AML-193 (cell line): ENCODE measurements at places on chromosomes 1 and 21.
A peak's percentile ranks its signal among the peaks of the same experiment; 100 is the strongest.

DNA sequence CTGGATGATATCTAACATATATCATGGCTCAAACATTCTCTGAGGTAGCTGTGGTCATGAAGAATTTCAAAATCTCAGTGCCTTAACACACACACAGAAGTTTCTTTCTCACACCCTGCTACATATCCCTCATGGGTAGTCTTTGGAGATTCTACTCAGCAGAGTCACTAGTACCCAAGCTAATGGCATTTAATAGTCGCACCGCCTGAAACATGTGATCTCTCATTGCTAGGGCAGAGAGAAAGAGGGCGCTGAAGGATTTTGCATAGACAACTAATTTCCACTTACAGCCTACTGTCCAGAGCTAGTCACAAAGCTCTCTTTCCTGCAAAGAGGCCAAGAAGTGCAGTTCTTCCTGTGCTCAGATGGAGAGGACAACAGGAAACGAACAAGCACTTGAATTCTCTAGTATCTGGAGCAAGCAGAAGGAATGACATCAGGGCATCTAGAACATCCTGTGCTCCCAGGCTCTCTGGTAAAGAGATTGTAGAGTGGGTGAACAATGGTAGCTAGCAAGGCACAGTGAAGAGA lies 183.4 kb upstream of the PTBP2 start:
- peak; percentile 1 for DNase-seq

DNA sequence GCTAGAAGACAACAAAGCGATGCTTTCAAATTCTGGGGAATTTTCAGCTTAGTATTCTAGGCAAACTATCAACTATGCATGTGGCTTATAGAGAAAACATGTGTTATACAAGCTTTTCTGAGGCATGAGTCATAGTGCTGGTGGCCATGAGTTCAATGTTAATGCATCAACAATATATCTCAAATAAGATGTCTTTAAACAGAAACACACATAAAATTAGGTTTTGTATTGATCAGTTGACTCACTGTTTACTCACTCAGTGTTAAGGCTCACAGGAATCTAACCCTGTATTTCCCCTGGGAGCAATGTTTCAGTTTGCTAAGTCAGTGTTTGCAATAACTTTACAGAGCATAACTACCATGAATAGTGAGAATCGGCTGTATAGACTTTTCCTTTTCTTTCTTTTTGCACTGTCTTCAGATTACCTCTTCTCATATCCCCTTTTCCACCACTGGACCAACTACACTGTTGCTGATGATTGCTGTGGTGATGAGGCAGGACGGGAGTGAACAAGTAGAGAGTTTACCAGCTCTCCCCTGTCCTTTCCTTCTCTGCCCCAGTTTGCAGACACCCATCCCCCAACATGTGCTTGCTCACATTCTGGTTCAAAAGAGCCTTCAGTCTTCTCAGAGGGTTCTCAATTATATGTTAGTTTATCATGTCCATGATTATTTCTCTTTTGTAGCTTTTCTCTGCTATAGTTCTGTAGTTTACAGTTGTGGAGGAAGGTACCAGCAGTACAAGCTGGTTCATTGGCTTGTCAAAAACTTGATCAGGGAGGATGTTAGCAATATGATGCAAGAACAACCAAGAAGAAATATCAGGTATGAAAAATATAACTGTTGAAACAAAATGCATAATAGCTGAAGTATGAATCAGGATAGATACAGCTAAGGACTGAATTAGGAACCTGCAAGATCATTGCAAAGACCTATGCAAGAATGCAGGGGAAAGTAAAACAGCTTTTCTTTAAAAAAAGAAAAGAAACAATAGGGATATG lies 23.9 kb downstream of the CD2 start:
- DNase-seq = no peak

DNA sequence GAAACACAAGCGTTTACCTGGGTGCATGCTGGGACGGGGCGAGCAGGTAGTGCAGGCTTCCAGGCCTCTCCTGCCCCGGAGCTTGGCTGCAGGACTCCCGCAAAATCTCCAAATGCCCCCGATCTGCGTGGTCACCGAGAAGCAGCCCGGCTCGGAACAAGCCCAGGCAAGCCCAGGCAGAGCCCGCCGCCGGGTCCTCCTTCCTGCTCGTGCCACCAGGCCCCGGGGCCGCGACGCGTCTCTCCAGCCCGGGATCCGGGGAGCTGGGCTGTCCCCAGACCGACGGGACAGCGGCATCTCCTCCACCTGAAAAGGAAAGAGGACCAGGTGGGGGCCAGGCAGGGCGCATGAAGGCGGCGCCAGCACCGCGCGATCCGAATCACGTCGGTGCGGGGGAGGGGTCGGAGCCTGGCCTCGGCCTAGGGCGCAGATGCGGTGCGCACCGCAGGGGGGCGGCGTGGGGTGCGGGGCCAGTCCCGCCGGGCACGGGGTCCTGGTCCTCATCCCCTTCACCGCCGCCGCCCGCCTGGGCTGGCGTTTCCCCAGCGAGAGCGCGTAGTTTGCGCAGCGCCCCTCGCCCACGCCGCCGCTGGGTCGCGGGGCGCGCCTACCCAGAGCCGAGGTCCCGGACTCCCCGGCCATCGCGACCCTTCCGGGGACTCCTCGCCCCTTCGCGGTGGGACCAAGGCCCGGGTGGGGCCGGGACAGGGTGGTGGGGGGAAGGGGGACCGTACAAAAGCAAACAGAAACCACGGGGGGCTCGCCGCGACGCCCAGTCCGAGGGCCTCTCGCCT lies 52.4 kb upstream of the H6PD start:
- DNase-seq = no peak

- no peak for DNase-seq
These were observed 36.1 kb upstream of the ST6GALNAC3 start for GRCh38 chr1:76038287-76039004.

GRCh38 chr1:16720351-16721223 lies 19.7 kb upstream of the RNU1-4 start:
- no peak for DNase-seq

DNA sequence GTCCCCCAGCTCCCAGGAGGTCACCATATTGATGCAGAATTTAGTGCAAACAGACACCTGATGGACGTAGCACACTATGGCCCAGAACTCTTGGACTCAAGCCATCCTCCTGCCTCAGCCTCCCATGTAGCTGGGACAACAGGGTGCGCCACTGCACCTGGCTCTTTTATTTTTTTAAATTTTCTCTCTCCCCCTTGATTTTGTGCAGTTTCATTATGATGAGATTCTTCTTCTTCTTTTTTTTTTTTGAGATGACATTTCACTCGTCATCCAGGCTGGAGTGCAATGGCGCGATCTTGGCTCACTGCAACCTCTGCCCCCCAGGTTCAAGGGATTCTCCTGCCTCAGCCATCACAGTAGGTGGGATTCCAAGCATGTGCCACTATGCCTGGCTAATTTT lies 63.8 kb downstream of the RPS6KA1 start:
- DNase-seq = no peak

GRCh38 chr1:40748841-40749718 lies 34.5 kb upstream of the KCNQ4 start:
- DNase-seq = no peak

DNA sequence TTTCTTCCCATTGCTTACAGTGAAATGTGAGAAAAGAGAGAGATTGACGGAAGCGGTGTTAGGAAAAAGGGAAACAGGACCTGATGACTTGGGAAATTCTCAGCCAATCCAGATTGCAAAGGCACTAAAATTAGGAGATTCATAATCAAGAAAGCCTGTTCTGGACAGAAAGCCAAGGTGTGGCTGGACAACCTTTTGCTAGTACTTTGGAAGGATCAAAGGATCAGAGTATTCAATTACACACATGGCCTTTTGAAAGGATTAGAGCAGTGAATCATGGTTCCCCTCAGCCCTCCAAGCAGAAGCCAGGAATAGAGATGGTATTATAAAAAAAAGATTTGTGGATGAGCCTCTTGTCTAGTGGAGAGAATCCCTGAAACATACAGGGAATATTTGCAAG lies 669.8 kb upstream of the ADAMTS5 start:
- DNase-seq = no peak

DNA sequence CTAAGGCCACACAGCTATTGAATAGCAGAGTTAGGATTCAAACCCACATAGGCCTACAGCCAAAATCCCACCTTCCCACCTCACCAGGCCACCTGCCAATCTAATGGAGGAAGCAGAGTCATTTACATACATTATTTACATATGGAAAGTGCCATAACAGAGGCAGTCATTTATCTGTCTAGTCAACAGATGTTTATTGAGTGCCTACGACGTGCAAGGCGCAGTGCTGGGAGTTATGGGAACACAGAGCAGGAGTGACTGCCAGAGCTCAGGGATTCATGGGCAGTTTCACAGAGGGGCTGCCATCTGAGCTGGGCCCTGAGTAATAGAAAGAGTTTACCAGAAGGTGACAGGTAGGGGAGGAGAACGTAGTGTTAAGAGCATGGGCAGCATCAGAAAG lies 10.3 kb upstream of the PADI6 start:
- DNase-seq = no peak

DNA sequence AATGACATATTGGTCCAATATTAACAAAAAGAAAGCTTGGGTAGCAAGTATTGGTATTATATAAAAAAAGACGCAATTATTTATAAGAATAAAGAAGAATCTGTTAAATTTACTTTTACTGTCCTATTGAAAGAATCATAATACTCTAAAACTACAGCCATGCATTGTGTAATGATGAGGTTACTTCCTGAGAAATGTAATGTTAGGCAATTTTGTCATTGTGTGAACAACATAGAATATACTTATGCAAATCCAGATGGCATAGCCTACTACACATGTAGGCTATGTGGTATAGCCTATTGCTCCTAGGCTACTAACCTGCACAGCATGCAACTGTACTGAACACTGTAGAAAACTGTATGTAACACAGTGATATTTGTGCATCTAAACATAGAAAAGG lies 121.2 kb upstream of the PTGFR start:
- DNase-seq = no peak

DNA sequence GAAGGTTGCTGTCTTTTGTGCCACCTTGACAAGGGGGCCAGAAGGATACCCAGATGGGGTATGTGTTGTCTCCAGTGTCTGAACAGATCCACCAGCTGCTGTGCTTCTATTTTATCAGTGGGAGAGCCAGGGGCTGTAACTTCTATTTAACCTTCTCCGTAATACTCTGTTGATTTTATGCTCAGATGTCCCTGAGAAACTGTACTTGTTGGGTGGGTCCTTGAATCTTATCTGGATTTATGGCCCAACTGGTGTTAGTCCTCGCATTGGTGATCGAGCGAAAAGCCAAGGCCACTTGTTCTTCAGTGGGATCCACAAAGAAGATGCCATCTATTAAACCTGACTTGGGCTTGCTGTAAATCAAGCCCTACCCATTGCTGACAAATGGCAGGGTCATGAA lies 56.4 kb downstream of the ST6GALNAC3 start:
- DNase-seq = no peak

DNA sequence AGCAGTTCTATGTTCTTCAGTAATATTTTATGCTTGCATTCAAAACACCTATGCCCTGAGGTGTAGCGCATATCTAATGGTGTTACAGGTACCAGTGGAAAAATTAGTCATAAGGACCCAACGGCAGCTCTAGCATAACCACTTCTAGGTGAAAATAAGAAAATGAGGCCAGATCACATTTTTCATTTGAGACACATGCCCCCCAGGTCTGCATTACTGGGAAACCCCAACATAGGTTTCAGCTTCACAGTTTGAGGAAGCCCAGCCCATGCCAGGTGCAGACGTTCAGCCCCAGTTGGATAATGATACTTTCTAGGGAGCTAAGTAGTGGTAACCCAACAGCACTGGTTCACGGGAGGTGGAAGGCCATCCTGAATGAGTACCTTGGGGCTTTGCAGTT lies 129.8 kb downstream of the CNIH3 start:
- no peak for DNase-seq

GRCh38 chr1:210777914-210778313 lies 356.0 kb downstream of the KCNH1 start:
- DNase-seq = no peak

GRCh38 chr1:224264321-224264720 lies 65.7 kb downstream of the NVL start:
- no peak for DNase-seq

- no peak for DNase-seq
These were observed 17.4 kb downstream of the TMCC2 start for GRCh38 chr1:205245096-205245495.

DNA sequence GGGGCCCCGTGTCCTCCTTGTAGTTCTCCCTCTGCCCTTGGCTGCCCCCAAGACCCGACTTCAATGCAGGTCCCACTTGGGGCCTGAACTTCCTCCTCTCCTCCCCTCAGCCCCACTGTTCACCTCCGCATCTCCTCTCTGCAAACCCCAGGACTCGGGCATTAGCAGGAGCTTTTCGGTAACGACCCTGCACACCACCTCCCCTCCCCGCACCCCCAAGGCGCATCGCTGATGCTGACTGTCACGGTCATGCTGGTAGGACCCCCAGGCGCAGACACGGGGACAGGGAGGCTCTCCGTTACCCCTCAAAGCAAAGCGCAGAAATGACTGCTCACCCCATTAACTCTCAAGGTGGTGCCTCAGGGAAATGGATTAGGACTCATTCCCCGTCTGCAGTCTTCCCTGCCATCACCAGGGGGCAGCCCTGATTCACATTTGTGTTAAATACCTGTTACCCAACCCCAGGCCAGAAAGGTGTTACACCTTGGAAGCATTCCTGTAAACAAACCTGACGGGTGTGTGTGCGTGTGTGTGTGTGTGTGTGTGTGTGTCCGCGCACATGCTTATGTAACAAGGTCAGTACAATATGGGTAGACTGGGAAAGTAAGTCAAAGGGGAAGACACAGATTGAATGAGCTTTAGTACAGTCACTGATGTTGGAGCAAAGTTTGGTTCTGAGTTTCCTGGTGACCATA lies 6.4 kb upstream of the GUCA2B start:
- DNase-seq = peak; percentile 21

- DNase-seq = peak; percentile 91
These were observed 23.9 kb downstream of the VAV3 start for GRCh38 chr1:107941123-107941522.

DNA sequence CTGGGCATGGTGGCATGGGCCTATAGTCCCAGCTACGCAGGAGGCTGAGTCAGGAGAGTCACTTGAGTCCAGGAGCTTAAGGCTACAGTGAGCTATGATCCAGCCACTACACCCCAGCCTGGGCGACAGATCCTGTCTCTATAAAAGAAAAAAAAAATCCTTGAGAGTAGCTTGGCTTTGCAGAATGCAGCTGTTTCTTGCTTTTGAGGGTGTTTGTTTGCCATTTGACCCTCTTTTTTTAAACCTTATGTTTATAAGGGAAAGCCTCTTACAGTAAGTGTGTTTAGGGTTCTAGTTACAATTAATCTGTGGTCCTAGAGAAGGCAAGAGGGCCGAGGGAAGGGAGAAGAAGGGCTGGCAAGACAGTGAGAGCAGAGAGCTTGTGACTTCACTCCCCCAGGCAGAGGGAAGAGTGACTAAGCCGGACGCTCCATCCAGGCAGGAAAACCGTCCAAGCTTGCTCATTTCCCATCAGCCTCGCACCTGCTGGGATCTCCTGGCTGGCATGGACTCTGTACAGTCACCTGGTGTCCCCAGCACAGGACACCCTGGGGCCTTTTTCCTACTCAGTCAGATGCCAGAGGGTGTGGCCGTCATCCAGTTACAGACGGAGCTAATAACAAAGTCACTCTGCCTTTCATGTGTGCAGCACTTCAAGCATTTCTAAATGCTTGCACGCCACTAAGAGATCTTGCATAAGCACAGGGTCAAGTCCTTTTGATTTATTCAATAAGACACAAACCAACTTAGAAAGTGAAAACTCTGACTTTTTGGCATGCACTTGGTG lies 55.5 kb upstream of the PSEN2 start:
- no peak for DNase-seq
